Activated T-helper 2 cell treated with anti-CD3 and anti-CD28 coated beads, Interferon-gamma antibody, Interleukin-2, Interleukin-4, amounts not matched to agents 10 μg/mL and 5 μg/mL and 100 μg/mL, durations not matched to agents 14 hours and 24 hours and 36 hours (primary cell): ENCODE measurements at places on chromosomes 12 and 14. TPM values are rescaled to one million over a fixed set of nuclear protein-coding genes. Genes with fewer than 3 reads are reported as not detected.

PRKCH gene
- total RNA-seq = 101 and 102 TPM in 2 replicates

NKX2-1 gene
- not detected in 2 replicates for total RNA-seq

RNASE1 gene
- total RNA-seq = not detected in 2 replicates

TSFM gene
- total RNA-seq = 44.9 and 52.7 TPM in 2 replicates

ST8SIA1 gene
- 0.39 and 1.3 TPM in 2 replicates for total RNA-seq

RTN1 gene
- total RNA-seq = not detected in 2 replicates

GOLT1B gene
- 42.2 and 46.1 TPM in 2 replicates for total RNA-seq

TBC1D30 gene
- total RNA-seq = 0.84 and 0.90 TPM in 2 replicates

DNA sequence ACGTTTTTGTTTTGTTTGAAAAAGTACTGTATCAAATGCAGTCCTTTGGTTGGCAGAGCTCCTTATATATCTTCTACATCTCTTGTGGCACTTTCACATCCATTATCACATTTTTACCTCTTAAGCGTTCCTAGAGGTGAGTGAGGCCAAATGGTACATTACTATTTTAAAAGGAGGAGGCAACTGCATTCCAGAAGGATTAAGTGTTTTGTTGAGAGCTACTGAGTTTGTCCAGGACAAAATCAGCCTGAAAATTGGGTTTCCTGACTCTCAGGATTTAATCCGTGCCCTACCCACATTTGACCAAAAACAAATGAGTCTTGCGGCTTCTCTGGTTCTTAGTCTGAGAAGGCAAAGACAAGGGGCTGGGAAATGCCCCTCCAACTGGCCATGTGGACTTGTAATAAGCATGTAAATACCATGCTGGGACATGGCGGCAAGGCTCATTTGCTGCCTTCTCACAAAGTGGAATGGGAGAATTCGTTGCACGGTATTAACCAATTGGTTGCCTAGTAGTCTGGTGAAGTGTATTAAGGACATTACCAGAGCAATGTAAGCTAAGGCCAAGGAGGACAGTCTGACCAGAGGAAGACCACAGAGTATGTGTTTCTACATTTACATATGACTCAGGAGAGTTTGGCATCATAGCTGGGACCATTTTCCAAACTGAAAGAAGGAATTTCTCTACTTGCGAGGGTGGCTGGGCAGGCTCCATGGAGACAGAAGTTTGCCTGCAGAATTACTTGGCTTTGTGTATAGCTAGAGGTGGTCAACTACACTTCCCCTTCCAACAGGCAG, 175.8 kb upstream of the PLXNC1 start:
- no peak for DNase-seq

DNA sequence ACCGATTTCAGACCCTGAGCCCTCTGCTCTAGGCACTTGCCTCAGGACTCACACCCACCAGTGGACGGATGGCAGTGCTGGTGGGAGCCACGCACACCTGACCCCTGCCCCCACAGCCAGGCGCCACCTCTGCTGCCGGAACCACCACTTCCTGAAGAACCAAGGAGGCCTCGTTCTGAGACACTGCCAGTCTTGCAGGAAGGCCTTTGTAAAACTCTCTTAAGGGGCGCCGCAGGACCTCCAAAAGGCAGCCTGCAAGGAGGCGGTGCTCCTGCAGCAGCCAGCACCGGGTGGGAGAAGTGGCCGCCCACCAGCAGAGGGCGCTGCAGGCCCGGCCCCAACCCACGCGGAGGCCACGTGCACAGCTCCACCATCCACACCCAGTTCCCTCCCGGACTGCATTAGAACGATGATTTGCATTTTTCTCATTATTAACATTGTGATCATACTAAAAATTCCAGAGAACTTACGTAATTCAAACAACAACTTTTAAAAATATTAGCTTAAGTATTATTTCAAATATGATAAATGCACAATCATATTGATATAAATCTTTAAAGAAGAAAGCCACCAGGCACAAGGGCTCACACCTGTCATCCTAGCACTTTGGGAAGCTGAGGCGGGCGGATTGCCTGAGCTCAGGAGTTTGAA, 12.8 kb downstream of the STX2 start:
- DNase-seq = peak; percentile 45

DNA sequence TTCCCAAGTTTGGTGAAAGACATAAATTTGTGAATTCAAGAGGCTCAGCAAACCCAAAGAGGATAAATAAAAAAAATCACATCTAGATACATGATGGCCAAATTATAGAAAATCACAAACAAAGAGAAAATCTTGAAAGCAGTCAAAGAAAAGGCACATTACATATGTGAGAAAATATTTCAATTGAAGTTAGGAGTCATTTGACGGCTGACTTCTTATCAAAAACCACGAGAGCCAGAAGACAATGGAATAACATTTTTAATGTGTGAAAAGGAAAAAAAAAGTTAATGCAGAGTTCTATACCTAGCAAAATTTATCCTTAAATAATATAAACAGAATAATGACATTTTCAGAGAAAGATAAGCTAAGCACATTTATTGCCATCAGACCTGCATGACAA, 307.0 kb downstream of the C12orf75 start:
- DNase-seq = no peak

- DNase-seq = no peak
Measured at GRCh38 chr12:121124402-121125109, 8.1 kb upstream of the P2RX7 start.

DNA sequence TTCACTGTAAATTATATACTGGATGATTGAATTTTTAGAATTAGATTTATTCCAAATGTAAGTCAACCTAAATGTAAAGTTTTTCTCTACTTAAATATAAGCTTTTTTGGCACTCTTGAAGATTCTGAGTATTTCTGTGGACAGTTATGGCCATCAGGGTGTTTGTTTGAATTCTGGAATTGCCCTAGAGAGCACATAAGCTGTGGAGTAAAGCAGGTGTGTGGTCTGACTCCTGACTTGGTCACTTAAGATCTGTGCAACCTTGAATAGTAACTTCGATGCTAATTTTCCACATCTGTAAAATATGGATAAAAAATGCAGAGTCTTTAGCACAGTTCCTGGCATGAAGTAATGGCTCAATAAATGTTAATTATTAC, 64.4 kb downstream of the FUT8 start:
- DNase-seq = no peak

- DNase-seq = no peak
Measured at GRCh38 chr14:89040080-89040459, 215.6 kb downstream of the TTC8 start.

GRCh38 chr12:30763053-30763452, 8.3 kb upstream of the CAPRIN2 start:
- DNase-seq = no peak

- DNase-seq = no peak
Measured at GRCh38 chr14:101035466-101036225, 132.1 kb upstream of the RTL1 start.

GRCh38 chr12:20369305-20370013, 1.1 kb downstream of the PDE3A start:
- no peak for DNase-seq

GRCh38 chr12:19200261-19200660, 70.7 kb downstream of the PLEKHA5 start:
- no peak for DNase-seq

GRCh38 chr14:78248501-78249090, 78.4 kb downstream of the NRXN3 start:
- no peak for DNase-seq

DNA sequence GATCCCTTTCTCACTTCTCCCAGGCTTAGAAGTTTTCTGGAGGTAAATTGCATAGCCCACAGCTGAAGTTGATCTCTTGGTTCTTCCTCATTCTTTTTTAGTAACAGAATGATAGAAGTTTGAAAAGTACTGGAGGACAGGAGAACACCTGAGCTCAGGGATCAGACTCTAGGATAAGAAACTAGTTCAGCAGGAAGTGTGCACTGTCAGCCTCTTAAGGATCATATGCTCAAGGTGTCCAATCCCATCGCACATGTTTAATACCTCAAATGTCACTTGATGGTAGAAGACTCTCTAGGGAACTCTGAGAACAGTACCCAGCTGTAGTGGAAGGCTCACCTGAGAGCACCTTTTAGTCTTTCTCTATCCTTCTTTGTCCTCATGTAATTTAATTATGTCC, 14.7 kb upstream of the LIMA1 start:
- DNase-seq = no peak

- no peak for DNase-seq
Measured at GRCh38 chr12:78864870-78865463, 393 bp downstream of the SYT1 start.

GRCh38 chr14:90412058-90412457, 15.2 kb downstream of the CALM1 start:
- DNase-seq = no peak

DNA sequence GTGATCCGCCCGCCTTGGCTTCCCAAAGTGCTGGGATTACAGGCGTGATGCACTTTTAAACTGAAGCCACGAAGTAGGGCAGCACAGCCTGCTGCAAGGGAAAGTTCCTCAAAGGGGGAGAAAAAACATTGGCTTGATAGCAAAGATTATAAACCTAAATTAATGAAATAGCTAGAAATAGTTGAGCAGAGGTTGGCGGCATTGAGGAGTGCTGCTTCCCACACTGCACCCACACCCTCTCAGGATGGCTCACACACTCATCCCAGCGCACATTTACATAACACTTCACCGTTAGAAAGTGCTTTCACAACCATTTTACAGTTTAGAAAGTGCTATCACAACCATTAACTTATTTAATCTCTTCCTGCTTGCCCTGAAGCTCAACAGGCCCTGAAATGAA, 44.4 kb upstream of the TCL1A start:
- no peak for DNase-seq

DNA sequence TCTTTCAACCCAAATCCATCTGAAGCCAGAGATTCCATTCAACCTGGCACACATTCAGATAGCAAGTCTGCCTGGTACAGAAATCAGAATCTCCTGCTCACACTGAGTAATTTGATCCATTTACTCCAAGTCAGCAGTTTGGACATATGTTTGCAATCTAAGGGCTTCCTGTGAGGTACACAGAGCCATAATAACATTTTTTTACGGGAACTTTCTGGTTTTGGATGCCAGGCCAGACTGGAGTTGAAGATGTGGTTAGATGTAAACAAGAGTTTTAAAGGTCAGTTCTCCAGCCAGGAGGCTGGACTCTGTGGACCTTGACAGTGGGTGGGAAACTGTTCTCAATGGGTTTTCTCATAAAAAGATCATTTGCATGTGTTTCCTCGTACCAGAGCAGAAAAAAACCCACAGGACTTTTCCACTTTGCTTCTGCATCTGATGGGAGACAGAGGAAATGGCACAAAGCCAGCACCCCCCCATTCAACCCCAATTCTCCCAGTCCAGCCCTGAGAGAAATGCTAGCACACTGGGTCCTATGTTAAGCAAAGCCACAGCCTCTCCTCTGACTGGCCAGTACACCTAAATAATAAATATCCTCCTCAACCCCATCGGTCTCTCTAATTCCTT, 17.7 kb upstream of the TSPAN11 start:
- no peak for DNase-seq
